Heart right ventricle (tissue), 16 donors: ENCODE measurements at places on chromosomes 12 and 14. TPM values are rescaled to one million over a fixed set of nuclear protein-coding genes. Genes with fewer than 3 reads are reported as not detected.

DNA sequence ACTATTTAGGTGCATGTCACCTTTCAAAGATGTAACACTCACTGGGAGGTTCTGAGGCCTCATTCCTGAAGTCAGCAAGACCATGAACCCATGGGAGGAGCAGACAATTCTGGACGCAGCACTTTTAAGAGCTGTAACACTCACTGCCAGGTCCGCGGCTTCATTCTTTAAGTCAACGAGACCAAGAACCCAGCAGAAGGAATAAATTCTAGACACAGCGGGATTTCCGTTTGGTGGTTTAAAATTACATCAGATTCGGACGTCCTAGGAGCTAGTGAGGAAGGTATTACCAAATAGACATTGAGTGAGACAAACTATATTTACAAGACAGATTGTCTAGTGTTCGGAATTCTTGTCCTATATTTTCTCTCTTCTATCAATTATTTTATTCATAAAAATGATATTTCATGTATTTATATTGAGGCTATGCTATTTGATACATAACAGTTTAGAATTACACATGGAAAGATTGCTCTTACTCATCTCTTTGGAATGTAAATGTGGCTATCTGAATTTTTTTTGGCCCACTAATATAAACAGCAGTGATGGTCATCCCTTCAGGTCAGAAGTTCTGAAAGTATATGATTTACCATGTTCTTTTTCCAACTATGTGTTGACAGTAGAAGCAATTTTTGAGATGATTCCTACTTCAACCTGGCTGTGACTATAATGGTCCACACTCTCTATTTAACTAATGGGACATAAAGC, 1973.0 kb upstream of the FLRT2 start:
- H3K4me1 ChIP-seq: no peaks in the 10 kb centered on the region
- no peak for DNase-seq
- H3K27ac ChIP-seq: no peak overlapping the region
- no peaks in the 10 kb centered on the region for H3K36me3 ChIP-seq
- H3K27me3 ChIP-seq: no peaks in the 10 kb centered on the region
- no peak overlapping the region for H3K4me3 ChIP-seq

TMEM233 gene
- total RNA-seq: 0.44 TPM

- peaks cover 9% of the 10 kb centered on the region for H3K4me1 ChIP-seq
- no peak overlapping the region for H3K27ac ChIP-seq
- no peaks in the 10 kb centered on the region for H3K27me3 ChIP-seq
- H3K4me3 ChIP-seq: no peak overlapping the region
Observed at GRCh38 chr12:64006211-64006825, 161.8 kb downstream of the SRGAP1 start.

- no peak overlapping the region for H3K4me3 ChIP-seq
- H3K4me1 ChIP-seq: no peaks in the 10 kb centered on the region
- DNase-seq: no peak
- H3K27ac ChIP-seq: no peak overlapping the region
- no peaks in the 10 kb centered on the region for H3K27me3 ChIP-seq
Observed at GRCh38 chr12:79162948-79163347, 298.4 kb downstream of the SYT1 start.

- H3K27ac ChIP-seq: peak overlapping the region; percentile 68
- H3K4me1 ChIP-seq: peaks cover 34% of the 10 kb centered on the region
- no peaks in the 10 kb centered on the region for H3K27me3 ChIP-seq
- no peak overlapping the region for H3K4me3 ChIP-seq
Observed at GRCh38 chr14:59320763-59321625, 132.5 kb downstream of the DAAM1 start.

MGAT4C gene
- total RNA-seq: 4.4 TPM

GRCh38 chr12:94707892-94708291, 57.5 kb upstream of the TMCC3 start:
- peaks cover 10% of the 10 kb centered on the region for H3K4me1 ChIP-seq
- H3K4me3 ChIP-seq: no peak overlapping the region
- H3K27ac ChIP-seq: no peak overlapping the region
- H3K27me3 ChIP-seq: no peaks in the 10 kb centered on the region
- peak; percentile 37 for DNase-seq

DNA sequence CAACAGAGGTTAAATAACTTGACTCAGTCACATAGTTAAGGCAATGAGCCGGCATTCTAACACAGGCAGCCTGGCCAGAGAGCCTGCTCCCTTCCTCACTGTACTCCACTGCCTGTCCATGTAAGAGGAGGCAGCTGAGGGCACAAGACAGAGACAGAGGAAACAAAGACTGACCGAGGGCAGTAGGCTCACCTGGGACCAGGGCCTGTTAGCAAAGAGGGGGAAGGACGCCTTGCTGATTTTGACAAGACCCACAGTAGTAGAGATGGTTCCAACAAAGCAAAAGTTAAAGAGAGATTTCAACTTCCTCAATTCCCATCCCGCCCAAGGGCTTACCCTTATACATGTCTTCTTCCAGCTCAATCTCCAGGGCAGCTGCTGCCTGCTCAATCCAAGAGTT, 26.5 kb downstream of the OTUB2 start:
- H3K4me1 ChIP-seq: peaks cover 24% of the 10 kb centered on the region
- H3K27ac ChIP-seq: no peak overlapping the region
- no peaks in the 10 kb centered on the region for H3K27me3 ChIP-seq
- DNase-seq: no peak
- H3K4me3 ChIP-seq: no peak overlapping the region
- peaks cover 53% of the 10 kb centered on the region for H3K36me3 ChIP-seq

GRCh38 chr12:31263661-31264060, 62.3 kb downstream of the SINHCAF start:
- H3K36me3 ChIP-seq: no peaks in the 10 kb centered on the region
- H3K27me3 ChIP-seq: no peaks in the 10 kb centered on the region
- no peak overlapping the region for H3K27ac ChIP-seq
- no peak overlapping the region for H3K4me3 ChIP-seq

DNA sequence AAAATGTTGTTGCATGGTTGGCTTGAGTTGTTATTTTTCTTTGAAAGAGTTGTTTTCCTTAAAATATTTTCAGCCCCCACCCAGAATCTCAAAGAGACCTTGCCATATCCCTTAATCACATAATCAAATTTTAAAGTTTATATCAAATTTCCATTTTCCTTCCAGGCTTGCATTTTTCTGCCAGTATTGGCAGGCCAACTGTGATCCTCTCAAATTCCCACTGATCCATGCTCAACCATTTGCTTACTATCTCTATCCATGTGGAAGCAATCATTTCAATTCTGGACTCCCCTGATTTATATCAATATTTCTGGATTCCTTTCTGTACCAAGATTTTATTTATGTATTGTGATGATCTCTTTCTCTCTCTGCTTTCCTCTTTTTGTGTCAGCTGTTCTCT, 64.2 kb upstream of the PYGL start:
- no peak overlapping the region for H3K27ac ChIP-seq
- H3K36me3 ChIP-seq: no peaks in the 10 kb centered on the region
- DNase-seq: no peak
- no peak overlapping the region for H3K4me3 ChIP-seq
- no peaks in the 10 kb centered on the region for H3K27me3 ChIP-seq

- no peak for DNase-seq
- peak overlapping the region; percentile 86 for H3K27ac ChIP-seq
- H3K4me1 ChIP-seq: peaks cover 40% of the 10 kb centered on the region
Observed at GRCh38 chr12:122024132-122024785, 2.6 kb downstream of the BCL7A start.

GRCh38 chr14:106218174-106218573, 691.8 kb downstream of the TMEM121 start:
- no peaks in the 10 kb centered on the region for H3K36me3 ChIP-seq
- no peak overlapping the region for H3K27ac ChIP-seq
- no peak overlapping the region for H3K4me3 ChIP-seq

CD163 gene
- total RNA-seq: 147 TPM

DNA sequence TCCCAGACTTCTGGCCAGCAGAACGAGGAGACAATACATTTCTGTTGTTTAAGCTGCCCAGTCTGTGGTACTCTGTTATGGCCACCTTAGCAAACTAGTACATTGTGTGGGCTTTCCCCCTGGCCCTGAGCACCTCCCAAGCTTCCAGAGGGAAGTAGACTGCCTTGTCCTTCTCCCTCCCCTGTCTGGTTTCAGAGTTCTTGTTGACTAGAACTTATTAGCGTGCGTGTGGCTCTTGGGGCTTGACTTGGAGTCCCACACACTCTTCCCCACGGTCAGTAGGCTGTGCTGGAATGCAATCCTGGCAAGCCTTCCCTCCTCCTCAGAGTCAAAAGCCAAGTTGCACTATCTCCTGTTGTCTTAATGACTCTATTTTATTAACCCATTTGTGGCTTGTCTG, 27.7 kb downstream of the FBLN5 start:
- peak; percentile 33 for DNase-seq
- H3K4me3 ChIP-seq: no peak overlapping the region
- no peaks in the 10 kb centered on the region for H3K4me1 ChIP-seq
- peak overlapping the region; percentile 68 for H3K27ac ChIP-seq
